COR-L47 (cell line): ENCODE measurements at places on chromosomes 12 and 14.
A peak's percentile ranks its signal among the peaks of the same experiment; 100 is the strongest.

GRCh38 chr14:33733310-33733709 is 217.6 kb downstream of the EGLN3 start:
- no peak for DNase-seq

GRCh38 chr12:25594376-25594775 is 41.3 kb upstream of the LMNTD1 start:
- DNase-seq, result no peak

DNA sequence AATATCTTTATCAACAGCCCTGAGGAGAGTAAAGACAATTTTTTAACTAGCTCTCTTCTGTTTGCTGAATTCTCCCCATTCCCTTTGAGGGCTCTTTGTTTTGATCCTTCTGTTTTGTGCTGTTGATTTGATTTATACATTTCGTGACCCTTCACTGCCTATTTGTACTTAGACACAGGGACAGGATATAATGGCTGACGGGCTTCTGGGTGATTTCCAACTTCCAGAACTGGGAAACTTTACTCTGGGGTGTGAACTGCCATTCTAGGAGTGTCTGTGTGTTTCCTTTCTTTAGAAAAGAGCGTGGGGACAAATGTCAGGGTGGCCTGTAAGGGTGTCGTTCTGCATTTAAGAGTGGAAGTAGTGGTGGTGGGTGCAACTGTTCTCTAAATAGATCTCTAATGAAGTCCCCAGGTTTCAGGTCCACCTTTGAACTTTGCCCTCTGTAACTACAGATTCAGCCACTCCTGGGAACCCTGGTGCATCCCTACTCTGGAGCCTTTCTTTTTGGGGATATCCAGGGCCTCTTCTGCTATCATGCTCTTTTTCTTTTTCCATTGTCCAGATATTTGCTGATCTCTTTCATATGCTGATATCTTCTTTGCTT is 22.3 kb upstream of the SSPN start:
- DNase-seq, result no peak

GRCh38 chr12:57726884-57727757 is 11.4 kb downstream of the AGAP2 start:
- DNase-seq, result peak; percentile 68

- DNase-seq, result no peak
Observed at GRCh38 chr14:27686137-27686536, 1080.5 kb upstream of the FOXG1 start.

GRCh38 chr12:105433804-105434203 is 103.3 kb downstream of the C12orf75 start:
- no peak for DNase-seq

GRCh38 chr12:20438299-20438779 is 70.0 kb downstream of the PDE3A start:
- DNase-seq, result no peak

- no peak for DNase-seq
Observed at GRCh38 chr12:92732716-92733115, 29.9 kb downstream of the PLEKHG7 start.

DNA sequence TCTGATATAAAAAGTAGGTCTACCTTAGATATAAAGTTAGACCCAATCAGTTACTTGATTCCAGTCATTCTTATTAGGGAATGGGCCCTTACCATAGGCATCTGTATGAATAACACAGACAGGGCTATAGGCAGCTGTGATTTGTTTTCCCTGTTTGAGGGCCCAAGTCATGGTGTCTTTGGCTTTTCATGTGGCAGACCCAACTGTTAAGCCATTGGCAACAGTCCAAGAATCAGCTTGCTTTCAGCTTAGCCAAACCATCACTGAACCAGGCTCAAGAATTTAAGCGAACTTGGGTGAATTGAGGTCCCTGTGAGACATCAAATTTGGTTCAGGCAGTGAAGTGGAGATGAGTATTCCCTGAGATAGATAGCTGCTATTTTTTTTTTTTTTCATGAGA is 111.2 kb downstream of the LRRIQ1 start:
- DNase-seq, result no peak

DNA sequence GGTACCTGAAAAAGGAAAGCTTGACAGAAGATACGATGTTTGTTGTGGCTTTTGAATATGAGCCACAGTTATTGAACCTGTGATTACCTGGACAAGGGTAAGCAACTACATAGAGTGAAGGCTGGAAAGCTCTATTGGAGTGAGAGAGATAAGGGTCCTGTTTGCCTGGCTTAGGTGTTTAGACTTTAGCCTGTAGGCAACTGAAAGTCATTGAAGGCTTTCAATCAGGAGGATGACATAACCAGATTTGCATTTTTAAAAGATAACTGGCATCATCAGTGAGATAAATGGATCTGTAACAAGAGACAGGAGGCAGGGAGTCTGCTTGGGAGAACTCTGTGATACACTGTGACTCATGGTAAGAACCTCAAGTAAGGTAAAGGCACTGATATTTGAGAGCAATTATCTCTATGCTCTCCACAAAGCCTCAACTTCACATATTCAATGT is 128.9 kb upstream of the SOX5 start:
- no peak for DNase-seq

- DNase-seq, result no peak
Observed at GRCh38 chr14:100786576-100787219, 39.2 kb upstream of the MEG3 start.

DNA sequence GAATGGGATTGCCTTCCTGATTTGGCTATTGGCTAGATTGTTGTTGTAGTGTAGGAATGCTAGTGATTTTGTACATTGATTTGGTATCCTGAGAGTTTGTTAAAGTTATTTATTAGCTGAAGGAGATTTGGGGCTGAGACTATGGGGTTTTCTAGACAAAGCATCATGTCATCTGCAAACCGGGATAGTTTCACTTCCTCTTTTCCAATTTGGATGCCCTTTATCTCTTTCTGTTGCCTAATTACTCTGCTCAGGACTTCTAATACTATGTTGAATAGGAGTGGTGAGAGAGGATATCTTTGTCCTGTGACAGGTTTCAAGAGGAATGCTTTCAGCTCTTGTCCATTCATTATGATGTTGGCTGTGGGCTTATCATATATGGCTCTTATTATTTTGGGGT is 265.7 kb upstream of the MGAT4C start:
- DNase-seq, result no peak

GRCh38 chr12:45509187-45509586 is 220.3 kb upstream of the ARID2 start:
- no peak for DNase-seq

DNA sequence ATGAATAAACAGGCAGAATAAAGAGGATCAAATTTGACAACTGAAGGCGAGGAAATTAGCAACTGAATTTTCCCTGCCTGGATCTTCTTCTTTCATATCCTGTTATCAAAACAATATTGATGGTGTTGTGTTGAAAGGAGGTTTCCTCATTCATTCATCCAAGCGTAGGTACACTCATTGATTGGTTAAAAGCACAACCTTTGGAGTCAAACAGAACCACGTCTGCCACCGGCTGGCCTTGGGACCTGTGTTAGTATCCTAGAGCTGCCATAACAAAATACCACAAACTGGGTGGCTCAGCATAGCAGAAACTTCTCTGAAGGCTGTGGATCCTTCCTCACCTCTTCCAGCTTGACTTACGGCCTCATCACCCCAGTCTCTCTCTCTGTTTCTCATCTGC is 268.6 kb upstream of the PWP1 start:
- no peak for DNase-seq

DNA sequence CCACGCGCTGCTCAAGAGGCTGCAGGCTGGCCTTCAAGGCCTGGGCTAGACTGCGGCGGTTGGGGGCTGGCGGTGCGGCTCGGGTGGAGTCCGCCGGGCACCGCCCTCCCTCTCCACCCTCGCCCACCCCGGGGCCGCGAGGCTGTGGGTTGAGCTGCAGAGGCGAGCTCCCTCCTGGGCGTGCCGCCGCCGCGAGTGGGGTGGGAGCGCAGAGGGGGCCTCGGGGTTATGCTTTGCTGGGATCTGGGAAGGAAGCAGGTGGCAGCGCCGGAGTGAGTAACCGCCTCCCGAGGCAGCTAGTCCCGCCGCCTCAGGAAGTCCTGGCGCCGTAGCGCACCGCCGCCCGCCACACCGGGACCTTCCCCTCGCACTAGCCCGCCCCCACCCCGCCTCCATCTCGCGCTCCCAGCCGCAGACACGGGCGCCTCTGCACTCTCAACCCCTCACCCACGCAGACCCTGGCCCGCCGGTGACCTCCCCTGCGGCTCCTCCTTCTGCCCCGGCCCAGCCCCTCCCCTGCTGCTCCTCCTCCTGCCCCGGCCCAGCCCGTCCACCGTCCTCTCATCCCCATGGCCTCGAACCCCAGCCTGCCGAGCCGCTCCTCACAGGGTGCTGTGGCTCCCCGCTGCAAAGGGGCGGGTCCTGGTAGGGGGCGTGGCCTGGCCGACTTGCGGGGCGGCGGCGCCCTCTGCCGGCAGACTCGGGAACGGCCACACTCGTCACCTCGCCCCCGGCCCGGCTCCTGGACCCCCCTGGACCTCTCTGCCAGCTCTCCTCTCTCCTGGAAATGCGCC is 16.6 kb downstream of the TAMALIN start:
- DNase-seq, result peak; percentile 76

DNA sequence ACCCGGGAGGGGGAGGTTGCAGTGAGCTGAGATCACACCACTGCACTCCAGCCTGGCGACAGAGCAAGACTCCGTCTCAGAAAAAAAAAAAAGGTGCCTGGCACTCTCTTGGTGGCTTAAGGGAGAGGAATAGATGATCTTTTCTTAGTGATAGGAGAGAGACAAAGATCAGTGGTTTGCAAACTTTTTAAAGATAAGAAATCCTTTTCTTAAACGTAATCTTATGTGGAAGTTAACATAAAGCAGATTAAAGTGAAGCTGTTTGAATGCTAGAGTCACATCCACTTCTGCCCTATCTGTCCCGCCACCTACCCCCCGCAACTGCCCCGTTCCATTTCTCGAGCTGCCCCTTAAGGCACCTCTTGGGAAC is 6.3 kb upstream of the NINJ2 start:
- no peak for DNase-seq

DNA sequence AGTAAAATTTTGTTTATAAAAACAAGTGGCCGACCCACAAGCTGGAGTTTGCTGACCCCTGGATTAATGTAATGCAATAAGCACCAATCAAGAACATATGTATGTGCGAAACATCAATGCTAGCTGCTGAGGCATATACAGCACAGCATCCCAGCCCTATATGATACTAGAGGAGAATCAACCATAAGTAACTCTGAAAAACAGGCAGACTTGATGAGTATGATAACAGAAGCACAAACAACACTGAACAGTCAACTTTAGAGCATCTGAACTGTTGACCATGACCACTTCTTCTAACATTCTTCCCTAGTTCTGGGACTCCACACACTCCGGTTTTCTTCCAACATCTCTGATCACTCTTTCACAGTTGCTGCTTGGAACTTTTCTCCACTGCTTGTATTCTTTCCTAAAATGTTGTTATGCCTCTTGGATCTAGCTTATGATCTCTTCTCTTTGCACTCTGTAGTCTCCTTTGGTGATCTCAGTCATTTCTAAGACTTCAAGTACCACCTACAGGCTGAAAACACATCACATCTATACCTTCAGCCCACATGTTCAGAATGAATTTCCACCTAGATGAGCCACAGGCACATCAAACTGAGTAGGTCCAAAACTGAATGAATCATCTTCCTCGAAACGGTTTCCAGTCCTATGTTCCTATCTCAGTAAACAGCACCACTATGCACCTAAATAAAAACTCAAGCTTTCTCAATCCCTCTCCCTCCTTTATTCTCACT is 57.2 kb downstream of the STXBP6 start:
- DNase-seq, result no peak
